Neural crest cell (in vitro differentiated cells): ENCODE measurements at places on chromosomes 2 and 18. TPM values are rescaled to one million over a fixed set of nuclear protein-coding genes. Genes with fewer than 3 reads are reported as not detected.
A peak's percentile ranks its signal among the peaks of the same experiment; 100 is the strongest.

DNA sequence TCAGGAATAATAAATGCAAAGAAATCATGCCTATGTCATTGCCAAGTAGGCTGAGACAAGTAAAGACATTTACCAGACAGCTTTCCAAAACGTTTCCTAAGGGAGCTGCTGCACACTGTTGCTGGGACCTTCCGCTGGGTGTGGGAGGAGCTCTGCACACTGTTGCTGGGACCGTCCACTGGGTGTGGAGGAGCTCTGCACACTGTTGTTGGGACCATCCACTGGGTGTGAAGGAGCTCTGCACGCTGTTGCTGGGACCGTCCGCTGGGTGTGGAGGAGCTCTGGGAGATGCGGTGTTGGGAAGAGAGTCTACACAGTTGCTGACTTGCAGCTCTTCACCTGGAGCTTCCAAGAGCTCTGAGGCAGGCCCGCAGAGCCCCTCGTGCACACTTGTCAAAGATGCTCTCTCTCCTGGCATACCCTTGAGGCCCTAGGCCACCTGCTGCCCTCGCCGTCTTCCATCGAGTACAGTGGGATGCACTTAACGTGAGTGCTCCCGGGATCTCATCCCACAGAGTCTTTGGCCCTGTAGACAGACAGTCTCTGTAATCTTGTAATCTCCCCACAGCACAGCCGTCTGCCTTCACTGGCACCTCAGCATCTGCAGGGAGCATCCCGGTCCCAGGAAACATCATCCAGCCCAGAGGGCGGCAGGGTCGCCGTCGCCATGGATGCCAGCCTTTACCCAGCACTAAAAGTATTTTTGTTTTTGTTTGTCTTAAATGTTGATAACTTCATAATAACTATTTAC lies 51.4 kb downstream of the TRAPPC12 start:
- no peak for DNase-seq

- no peak for DNase-seq
These were observed 1160.7 kb downstream of the CNTNAP5 start for GRCh38 chr2:125185691-125186270.

GRCh38 chr2:48187503-48187902 lies 281.2 kb upstream of the FBXO11 start:
- no peak for DNase-seq

GRCh38 chr18:26574958-26575864 lies 26.9 kb upstream of the KCTD1 start:
- peak; percentile 26 for DNase-seq

DNA sequence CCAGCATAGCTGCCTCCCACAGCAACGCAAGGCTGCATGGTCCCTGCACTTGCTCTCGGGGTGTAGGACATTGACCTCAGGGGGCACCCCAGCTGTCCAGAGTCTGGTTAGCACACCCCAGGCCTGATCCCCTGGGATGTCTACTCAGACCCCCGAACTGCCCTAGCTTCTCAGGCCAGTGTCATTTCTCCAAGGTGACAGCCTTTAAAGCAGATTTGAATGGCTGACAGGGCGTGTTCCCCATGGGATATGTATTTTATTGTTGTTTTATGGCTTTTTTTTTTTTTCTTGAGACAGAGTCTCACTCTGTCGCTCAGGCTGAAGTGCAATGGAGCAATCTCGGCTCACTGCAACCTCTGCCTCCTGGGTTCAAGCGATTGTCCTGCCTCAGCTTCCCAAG lies 40.8 kb upstream of the PTMA start:
- DNase-seq, result no peak

GRCh38 chr2:95225658-95226057 lies 18.3 kb downstream of the ZNF892 start:
- DNase-seq, result no peak

GRCh38 chr18:79532313-79533007 lies 136.7 kb downstream of the NFATC1 start:
- DNase-seq, result no peak

DNA sequence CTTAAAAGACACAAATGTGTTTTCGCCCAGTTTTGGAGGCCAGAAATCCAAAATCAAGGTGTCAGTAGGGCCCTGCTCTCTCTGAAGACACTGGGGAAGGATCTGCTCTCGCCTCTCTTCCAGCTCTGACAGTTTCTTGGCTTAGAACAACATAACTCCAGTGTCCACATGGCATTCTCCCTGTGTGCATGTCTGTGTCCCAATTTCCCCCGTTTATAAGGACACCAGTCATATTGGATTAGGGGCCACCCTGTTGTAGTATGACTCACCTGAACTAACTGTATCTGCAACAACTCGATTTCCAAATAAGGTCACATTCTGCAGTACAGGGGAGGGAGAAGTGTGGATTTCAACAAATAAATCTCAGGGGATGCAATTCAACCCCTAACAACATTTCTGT lies 263.2 kb downstream of the SS18 start:
- no peak for DNase-seq

- DNase-seq, result no peak
These were observed 93.5 kb downstream of the VWA3B start for GRCh38 chr2:98180456-98180855.

- no peak for DNase-seq
These were observed 83.2 kb downstream of the BCL2 start for GRCh38 chr18:63236406-63236805.

- DNase-seq, result no peak
These were observed 93.7 kb upstream of the MYCN start for GRCh38 chr2:15846626-15847025.

- no peak for DNase-seq
These were observed 137.4 kb downstream of the ACOXL start for GRCh38 chr2:110869472-110870446.

DNA sequence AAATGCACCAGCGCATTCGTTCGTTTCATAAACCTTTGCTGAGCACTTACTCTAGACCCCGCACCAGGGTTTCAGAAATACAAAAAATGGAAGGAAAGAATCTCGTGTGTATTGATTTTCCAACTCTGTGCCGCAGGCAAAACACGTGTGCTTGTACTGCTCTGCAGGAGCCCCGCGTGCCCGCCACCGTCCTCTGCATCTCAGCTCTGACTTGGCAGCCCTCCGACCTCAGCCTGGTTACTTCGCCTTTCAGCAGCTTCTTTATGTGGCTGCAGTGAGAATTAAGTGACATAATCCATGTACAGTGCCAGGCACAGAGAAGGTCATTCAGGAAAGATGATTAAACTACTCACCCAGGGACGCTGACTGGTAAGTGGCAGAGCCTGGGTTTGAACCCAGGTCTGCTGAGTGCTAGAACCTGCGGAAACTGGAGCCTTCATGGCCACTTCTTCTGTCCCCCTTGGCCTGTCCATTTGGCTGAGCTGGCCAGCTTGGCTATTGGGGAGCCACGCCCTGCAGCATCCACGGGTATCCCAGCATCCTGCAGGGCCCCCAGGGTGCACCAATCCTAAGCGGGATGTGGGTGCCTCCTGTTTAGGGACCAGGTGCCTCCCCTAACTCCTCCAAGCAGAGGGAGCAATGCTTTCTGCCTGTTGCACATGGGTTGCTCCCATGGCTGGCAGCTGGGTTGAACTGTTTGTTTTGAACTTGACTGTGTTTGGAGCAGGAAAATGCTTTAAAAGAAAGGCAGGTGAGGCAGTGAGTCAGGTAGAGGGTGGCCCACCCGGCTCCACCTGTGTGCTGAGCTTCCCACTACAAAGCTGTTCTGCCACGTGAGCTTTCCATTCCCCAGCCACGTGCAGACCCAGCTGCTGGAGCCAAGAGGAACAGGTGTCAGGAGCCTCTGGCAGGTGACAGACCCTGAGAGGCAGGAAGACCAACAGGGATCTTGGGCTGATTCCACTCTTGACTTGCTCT lies 34.3 kb downstream of the INHBB start:
- no peak for DNase-seq

DNA sequence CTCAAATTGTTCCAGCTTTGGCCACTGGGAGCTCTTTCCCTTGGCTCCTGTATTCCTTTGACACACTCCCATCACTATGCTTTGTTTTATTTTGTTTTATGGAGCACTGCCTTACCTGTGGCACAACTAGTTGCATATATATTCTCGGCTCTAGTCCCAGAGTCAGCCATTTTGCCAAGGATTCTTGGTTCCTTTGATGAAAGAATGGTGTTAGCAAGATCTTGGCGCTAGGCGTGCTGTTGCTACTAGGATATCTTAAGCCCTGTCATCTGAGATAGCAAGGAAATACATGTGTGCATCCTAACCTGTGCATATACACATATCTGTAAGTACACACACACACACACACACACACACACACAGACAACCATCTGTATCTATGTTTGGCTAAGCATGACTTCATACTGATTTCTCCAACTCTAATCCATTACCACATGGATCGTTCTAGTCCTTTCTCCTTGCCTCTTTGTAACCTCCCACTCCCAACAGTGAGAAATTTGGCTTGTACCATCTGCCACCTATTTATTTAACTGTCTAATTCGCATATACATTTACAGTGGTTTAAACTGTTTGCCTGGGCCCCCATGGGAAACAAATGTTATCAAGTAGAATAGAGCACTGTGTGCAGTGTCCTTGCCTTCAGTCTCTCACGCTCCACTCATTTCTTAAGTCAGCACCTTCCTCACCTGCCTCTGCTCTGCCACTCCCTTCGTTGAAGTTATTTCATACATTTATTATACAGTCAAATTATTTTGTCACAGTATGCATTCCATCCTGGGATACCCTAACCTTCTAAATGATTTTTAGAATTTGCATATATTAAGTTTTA lies 137.5 kb upstream of the MAP3K20 start:
- DNase-seq, result no peak

DNA sequence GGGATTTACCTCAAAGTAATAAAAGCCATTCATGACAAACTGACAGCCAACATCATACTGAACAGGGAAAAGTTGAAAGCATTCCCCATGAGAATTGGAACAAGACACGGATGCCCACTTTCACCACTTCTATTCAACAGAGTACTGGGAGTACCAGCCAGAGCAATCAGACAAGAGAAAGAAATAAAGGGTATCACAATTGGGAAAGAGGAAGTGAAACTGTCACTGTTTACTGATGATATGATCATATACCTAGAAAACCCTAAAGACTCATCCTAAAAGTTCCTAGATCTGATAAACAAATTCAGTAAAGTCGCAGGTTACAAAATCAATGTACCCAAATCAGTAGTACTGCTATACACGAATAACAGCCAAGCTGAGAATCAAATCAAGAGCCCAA lies 17.2 kb upstream of the ASB18 start:
- no peak for DNase-seq

DNA sequence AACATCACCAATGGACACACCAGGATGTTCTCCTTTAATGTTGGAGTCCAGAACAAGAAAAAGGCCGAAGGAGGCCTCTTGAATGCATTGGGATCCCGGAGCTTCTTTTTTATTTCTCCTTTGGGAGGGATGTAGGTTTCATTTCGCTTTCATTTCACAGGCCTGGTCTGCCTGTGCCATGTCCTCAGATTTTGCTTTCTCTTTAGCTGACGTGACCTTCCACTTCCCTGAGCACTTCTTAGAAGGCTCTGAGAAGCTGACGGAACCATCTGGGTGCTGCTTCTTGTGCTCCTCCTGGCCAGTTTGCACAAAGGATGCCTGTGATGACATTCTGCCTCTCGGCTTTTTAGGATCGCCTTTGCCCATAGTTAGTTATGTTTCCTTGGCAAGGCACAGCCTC lies 15.1 kb upstream of the MBOAT2 start:
- no peak for DNase-seq

GRCh38 chr2:178205853-178206521 lies 11.7 kb downstream of the OSBPL6 start:
- no peak for DNase-seq

DNA sequence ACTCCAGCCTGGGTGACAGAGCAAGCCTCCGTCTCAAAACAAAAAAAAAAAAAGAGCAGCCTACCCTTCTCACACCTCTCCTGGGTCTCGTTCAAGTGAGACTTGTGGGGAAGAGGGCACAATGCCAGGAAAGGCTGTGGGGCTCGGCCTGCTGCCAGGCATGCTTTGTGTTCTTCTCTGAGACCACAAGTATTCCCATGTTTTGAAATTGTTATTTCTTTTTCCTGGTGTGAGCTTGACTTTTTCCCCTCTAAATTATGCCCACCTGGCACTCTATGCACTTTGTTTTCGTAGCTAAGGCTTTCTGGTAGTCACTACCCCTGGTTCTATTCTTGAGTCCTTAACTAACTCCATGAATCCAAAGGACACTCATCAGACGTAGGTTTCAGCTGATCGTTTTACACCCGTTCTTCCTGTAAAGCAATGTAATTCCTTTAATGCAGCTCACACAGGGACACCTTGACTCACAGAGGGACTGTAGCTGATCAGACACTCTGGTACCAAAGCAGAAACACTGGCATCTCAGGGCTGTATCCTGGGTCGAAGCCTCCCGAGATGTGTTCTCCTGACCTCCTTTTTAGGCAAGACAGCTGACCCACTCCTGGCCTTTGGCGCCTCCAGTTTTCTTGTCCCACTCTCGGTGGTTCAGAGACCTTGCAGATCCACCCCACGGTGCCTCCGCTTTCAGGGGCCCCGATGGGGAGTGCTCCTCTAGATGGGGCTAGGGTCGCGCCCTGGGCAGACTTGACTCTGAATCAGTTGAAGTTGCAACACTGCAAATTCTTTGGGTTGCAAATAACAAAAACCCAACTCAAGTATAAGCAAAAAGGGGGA lies 193.3 kb upstream of the AGAP1 start:
- no peak for DNase-seq

DNA sequence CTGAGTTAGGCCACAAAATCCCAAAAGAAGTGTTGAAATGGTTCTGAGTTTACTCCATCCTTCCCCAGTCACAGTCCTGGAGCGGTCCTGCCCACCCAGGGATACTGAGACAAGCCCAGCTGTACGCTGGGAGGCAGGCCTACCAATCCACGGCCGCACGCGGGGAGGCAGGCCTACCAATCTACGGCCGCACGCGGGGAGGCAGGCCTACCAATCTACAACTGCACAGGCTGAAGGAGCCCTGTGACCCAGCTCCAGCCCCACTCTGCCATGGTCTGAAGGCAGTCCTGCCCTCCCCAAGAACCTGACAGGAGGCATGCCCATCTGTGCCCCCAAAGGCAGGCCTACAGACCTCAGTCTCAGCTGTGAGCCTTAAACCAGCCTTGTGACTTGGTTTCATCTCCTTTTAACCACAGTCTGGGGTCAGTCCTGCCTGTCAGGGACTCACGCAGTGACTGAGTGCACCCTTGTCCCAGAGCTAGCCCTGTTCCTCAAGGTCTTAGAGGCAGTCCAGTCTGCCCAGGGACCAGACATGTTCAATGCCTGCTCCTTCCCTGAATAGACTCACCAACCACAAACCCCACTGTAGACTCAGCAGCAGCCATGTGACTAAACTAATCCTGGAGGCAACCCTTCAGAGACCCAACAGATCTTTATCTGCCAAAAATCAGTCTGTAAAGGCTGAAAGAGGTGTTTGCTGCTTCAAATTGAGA lies 36.8 kb downstream of the GPC1 start:
- no peak for DNase-seq

DNA sequence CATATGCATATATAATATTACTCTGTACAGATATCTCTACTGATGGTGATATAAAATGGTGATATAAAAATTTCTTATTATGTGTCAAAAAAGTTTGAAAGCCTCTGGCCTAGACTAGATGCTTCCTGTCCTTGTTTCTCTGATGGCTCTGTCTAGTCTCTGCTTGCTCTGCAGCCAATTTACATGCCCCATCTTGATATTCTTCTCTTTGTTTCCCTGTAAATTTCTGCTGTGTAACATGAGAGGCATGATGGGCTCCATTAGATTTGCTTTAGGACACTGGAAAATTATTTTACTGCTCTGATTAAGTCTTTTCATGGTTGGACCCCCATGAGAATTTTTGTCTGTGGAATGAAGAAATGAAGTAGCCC lies 24.3 kb downstream of the BABAM2 start:
- DNase-seq, result no peak

GRCh38 chr2:160427629-160428404 lies 65.8 kb downstream of the RBMS1 start:
- no peak for DNase-seq

- peak; percentile 56 for DNase-seq
These were observed at the start of gene VWA3B for GRCh38 chr2:98086491-98087446. TSS of gene VWA3B (plus strand) at chr2:98087167. CDS start at chr2:98093093, 5,926 bp downstream.

The FOXD4L1 gene
- 0.23 and 0.52 TPM in 2 replicates for total RNA-seq

The CD302 gene
- 1.0 TPM in 2 replicates for total RNA-seq

The CASP10 gene
- total RNA-seq, result not detected in 2 replicates
